ENCODE measurements at places on chromosomes 4 and X. TPM values are rescaled to one million over a fixed set of nuclear protein-coding genes. Genes with fewer than 3 reads are reported as not detected.

MAGEA10 gene
- total RNA-seq = not detected

CDKL5 gene
- total RNA-seq = 1.5 TPM

TLR1 gene
- total RNA-seq = 12.6 TPM

NSUN7 gene
- total RNA-seq = 0.12 TPM

GRCh38 chrX:23904096-23904495 is 3.6 kb downstream of the APOO start:
- no peaks in the 10 kb centered on the region for H3K36me3 ChIP-seq
- no peak overlapping the region for H3K4me3 ChIP-seq
- peaks cover 8% of the 10 kb centered on the region for H3K4me1 ChIP-seq
- no peak for DNase-seq
- no peak overlapping the region for H3K27ac ChIP-seq

DNA sequence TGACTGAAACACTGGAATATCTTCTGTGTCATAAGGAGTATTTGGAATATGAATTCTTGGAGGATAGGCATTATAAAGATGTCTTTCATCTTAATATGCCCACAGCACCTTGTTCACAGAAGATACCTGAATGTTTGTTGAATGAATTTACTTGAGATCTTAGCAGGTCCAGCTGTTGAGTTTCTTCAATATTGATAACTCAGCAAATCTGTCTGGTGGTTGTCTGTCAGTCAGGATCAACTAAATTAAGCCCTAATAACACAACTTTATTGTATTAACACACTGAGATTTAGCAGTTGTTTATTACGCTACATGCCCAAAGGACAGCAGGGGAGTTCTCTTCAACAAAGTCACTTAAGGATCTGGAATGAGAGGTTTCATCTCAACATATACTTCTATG is 106.5 kb downstream of the CNOT6L start:
- no peaks in the 10 kb centered on the region for H3K27me3 ChIP-seq
- peaks cover 27% of the 10 kb centered on the region for H3K4me1 ChIP-seq
- DNase-seq = no peak
- H3K27ac ChIP-seq = peak overlapping the region; percentile 26

DNA sequence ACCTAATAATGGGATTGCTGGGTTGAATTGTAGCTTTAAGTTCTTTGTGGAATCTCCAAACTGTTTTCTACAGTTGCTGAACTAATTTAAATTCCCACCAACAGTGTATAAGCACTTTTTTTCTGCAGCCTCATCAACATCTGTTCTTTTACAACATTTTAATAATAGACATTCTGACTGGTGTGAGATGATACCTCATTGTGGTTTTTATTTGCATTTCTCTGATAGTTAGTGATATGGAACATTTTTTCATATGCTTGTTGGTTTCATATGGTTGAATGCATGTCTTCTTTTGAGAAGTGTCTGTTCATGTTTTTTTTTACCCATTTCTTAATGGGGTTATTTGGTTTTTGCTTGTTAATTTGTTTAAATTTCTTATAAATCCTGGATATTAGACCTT is 1718.9 kb downstream of the C4orf33 start:
- no peaks in the 10 kb centered on the region for H3K4me1 ChIP-seq
- H3K36me3 ChIP-seq = peaks cover 6% of the 10 kb centered on the region
- no peak overlapping the region for H3K4me3 ChIP-seq
- H3K27me3 ChIP-seq = no peaks in the 10 kb centered on the region
- H3K27ac ChIP-seq = no peak overlapping the region

GRCh38 chr4:148061141-148061481 is 329.2 kb downstream of the ARHGAP10 start:
- H3K4me1 ChIP-seq = peaks cover 44% of the 10 kb centered on the region
- no peaks in the 10 kb centered on the region for H3K36me3 ChIP-seq
- H3K27me3 ChIP-seq = no peaks in the 10 kb centered on the region
- DNase-seq = no peak
- H3K4me3 ChIP-seq = peak overlapping the region; percentile 66
- no peak overlapping the region for H3K27ac ChIP-seq

DNA sequence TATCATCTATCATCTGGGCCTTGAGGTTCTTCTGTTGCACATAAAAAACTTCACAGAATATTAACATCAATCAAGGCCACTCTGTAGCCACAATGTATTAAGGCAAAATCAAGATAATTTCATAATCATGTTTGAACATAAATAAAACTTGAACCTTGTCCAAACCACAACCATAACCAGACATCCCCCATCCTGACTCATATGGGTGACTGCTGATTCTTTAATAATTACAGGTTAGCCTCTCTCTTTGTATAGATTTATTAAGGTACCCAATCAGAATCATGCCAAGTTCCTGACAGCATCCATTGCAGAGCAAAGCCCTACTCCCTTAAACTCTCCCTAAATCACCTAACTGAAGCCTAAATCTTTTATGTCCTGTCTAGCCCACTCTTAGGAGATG is 16.7 kb upstream of the AREG start:
- no peak overlapping the region for H3K27ac ChIP-seq
- peaks cover 6% of the 10 kb centered on the region for H3K27me3 ChIP-seq
- no peak for DNase-seq
- no peak overlapping the region for H3K4me3 ChIP-seq
- peaks cover 19% of the 10 kb centered on the region for H3K4me1 ChIP-seq
- no peaks in the 10 kb centered on the region for H3K36me3 ChIP-seq

GRCh38 chrX:65034668-65035445 is 58.6 kb upstream of the ZC4H2 start:
- peak within 1 kb of the TSS; percentile 83 for H3K4me3 ChIP-seq
- DNase-seq = peak; percentile 85
- H3K36me3 ChIP-seq = no peaks in the 10 kb centered on the region
- peaks cover 2% of the 10 kb centered on the region for H3K4me1 ChIP-seq
